ENCODE measurements at places on chromosomes 6 and 20.

DNA sequence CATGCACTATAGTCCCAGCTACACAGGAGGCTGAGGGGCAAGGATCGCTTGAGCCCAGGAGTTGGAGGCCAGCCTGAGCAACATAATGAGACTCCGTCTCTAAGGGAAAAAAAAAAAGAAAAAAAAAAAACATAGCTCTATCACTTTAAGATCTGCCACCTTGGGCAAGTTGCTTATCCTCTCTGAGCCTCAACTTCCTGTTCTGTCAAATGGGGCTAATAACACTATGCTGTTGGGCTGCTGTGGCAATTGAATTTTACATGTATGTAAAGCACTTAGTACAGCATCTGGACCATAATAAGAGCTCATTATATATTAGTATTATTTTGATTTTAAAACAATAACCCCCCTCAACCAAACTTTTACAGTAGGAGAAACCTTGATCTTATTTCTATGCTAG is 141.5 kb downstream of the ATXN1 start:
- no peak for DNase-seq

DNA sequence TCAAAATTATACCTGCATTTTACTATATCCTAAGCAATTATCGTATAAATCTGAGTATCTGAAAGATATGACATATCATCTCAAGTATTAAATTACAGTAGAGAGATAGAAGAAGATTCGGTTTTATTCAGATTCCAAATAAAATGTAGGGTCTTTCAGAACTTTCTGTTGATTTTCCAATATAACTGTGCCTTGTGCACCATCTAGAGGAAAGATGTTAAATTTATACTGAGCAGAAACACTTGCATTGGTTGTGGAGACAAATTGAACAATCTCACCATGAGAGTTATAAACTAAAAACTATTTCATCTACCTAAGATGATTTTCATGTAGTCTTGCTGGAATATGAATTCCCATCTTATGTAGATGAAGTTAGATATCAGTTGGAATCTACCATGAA is 26.8 kb upstream of the HSF2 start:
- no peak for DNase-seq

- no peak for DNase-seq
Measured at GRCh38 chr6:72813807-72814596, 192.1 kb downstream of the KCNQ5 start.

GRCh38 chr6:66662196-66662595 is 955.2 kb upstream of the EYS start:
- DNase-seq, result no peak

- DNase-seq, result peak; percentile 62
Measured at GRCh38 chr6:73523434-73524123, 2.7 kb upstream of the EEF1A1 start.

- no peak for DNase-seq
Measured at GRCh38 chr20:58037631-58038030, 190.8 kb downstream of the ANKRD60 start.

GRCh38 chr6:36807750-36808149 is 31.5 kb downstream of the CPNE5 start:
- DNase-seq, result no peak

- DNase-seq, result no peak
Measured at GRCh38 chr6:134170844-134171243, 118.4 kb upstream of the SLC2A12 start.

DNA sequence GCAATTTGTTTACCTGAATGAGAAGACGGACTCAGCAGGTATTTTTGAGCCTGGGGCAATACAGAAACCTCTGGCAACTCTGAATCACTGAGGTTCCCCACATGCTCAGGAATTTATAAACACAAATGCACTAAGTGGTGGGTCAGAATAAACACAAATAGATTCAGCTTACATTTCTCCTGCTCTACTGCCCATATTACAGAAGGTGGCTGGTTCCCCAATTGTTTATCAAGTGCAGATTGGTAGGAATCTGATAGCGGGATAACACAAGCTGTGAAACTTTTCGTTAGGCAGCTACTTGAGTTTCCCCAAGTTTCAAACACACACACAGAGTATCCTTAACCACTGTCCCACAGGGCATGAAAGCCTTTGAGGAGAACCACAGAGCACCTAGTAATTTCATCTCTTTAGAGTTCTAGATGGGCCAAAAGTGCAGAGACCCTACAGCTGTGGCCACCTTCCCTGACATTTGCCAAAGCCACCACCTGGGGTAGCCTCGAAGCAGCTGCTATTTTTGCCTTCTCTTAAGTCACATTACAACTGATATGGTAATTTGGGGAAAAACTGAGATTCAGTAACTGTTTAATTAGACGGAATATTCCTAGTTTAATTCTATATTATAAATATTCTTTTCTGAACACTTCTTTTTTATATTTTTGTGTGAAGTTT is 204.2 kb upstream of the PTCHD4 start:
- DNase-seq, result no peak

DNA sequence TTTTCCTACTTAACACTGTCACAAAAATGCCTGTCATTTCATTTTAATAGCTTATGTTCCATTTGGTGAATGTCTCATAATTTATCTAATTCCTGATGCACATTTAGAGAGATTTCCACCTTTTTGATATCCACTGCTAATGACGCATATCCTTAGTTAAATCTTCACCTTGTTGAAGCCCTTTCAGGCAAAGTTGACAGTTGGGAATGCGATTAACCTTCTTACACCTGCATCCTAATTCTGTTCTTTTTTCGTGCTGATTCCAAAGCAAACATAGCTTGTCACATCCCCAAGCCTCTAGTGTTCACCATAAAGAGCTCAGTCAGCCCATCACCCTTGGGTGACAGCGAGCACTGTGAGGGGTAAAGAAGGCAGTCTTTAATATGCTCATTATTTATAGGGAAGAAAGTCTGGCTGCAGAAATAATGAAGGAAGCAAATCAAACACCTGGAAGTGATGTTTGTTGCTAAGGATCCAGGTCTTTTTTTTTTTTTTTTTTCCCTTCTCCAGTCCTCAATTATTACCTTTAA is 205.6 kb downstream of the DTNBP1 start:
- no peak for DNase-seq

GRCh38 chr6:52546678-52547077 is 30.2 kb downstream of the TRAM2 start:
- no peak for DNase-seq
